ENCODE measurements at places on chromosomes 5 and 9.

DNA sequence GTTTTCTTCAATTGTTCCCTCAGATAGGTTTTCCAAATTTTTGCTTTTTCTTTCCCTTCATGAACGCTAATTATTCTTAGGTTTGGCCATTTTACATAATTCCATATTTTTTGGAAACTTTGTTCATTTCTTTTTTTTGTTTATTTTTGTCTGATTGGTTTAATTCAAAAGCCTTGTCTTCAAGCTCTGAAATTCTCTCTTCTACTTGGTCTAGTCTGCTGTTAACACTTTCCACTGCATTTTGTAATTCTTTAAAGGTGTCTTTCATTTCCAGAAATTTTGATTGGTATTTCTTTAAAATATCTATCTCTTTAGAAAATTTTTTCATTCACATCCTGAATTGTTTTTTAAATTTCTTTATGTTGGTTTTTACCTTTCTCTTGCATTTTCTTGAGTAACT lies 63.9 kb upstream of the VLDLR start:
- DNase-seq, result no peak

GRCh38 chr9:33468797-33469621 lies 4.7 kb downstream of the NOL6 start:
- DNase-seq, result no peak

DNA sequence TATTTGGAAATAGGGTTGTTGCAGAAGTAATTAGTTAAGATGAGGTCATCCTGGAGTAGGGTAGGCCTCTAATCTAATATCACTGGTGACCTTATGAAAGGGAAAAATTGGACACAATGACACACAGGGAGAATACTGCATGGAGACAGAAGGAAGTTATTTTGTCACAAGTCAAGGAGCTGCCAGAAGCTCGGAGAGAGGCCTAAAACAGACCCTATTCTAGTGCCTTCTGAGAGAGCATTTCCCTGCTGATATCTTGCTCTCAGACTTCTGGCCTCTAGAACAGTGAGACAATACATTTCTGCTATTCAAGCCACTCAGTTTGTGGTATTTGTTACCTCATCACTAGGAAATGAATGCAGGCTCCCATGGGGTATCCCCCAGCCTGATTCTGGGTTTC lies 332.9 kb downstream of the CSNK1G3 start:
- no peak for DNase-seq

GRCh38 chr9:121801579-121801978 lies 150.1 kb downstream of the DAB2IP start:
- no peak for DNase-seq

DNA sequence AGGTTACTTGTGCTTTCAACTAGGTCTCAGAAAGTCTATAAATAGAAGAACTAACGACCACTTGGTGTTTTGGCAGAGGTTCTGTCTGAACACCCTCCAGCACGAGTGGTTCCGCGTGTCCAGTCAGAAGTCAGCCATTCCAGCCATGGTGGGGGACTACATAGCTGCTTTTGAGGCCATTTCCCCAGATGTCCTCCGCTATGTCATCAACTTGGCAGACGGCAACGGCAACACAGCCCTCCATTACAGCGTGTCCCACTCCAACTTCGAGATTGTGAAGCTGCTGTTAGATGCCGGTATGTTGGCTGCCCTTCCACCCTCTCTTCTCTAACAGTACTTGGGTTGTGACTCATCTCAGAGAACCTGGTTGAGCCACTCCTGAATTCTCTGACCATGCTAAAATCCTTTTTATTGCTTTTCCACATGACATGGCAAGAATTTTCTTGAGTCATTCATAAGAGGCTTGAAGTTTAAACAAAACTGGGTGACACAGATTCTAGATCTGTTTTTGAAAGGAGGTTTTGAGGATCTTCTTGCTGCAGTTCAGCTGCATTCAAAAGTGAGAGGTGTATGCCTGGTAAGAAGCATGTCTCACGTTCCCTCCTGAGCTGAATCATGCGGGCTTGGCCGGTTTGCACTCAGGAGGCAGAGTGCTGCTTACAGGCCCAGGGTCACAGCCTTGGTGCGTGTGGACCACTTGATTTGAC lies 103.1 kb upstream of the DMRT1 start:
- peak; percentile 96 for DNase-seq

GRCh38 chr5:172749881-172750633 lies 20.9 kb downstream of the DUSP1 start:
- DNase-seq, result no peak

Data from LHCN-M2 (cell line).